ENCODE measurements at places on chromosomes 4 and X.

DNA sequence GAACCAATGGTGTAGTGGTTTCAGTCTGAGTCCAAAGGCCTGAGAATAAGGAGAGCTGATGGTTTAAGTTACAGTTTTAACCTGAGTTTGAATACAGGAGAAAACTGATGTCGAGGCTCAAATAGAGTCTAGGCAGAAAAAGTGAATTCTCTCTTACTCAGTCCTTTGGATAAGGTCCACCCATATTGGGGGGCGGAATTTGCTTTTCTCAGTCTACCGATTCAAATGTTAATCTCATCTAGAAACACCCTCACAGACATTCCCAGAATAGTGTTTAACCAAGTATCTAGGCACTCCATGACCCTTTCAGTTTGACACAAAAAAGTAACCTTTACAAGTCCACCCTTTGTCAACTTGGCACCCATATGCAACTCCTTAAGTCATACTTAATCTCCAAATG, 216.0 kb downstream of the GRID2 start:
- DNase-seq, result no peak

- DNase-seq, result no peak
These were observed 197.6 kb upstream of the GYPA start for GRCh38 chr4:144338148-144338547.

DNA sequence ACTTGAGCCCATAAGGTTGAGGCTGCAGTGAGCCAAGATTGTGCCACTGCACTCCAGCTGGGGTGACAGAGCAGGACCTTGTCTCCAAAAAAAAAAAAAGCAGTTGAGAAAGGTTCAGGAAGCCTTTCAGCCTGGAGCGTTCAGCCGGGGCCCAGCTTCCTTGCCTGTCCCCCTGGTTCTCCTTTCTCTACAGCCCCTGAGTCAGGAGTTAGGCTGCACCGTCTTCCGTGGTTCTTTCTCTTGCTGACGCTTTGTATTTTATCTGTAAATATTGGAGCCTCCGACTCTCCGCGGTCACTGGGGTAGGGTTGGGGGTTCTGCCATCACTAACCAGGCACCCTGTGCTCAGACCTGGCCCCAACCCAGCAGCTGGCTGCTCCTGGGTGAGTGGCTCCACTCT, 13.8 kb upstream of the UVSSA start:
- DNase-seq, result no peak

GRCh38 chr4:163600727-163601126, 106.2 kb downstream of the TMA16 start:
- DNase-seq, result no peak

GRCh38 chr4:183838987-183839712, 66.0 kb upstream of the STOX2 start:
- no peak for DNase-seq

Data from stimulated activated CD8-positive, alpha-beta memory T cell treated with anti-CD3 and anti-CD28 coated beads, Interleukin-12 subunit alpha, Interleukin-12 subunit beta, amount 100 ng/mL, for 4 hours (primary cell).